ENCODE measurements at places on chromosomes 6 and 20.

- no peak for DNase-seq
These were observed 43.0 kb downstream of the F13A1 start for GRCh38 chr6:6277413-6277812.

DNA sequence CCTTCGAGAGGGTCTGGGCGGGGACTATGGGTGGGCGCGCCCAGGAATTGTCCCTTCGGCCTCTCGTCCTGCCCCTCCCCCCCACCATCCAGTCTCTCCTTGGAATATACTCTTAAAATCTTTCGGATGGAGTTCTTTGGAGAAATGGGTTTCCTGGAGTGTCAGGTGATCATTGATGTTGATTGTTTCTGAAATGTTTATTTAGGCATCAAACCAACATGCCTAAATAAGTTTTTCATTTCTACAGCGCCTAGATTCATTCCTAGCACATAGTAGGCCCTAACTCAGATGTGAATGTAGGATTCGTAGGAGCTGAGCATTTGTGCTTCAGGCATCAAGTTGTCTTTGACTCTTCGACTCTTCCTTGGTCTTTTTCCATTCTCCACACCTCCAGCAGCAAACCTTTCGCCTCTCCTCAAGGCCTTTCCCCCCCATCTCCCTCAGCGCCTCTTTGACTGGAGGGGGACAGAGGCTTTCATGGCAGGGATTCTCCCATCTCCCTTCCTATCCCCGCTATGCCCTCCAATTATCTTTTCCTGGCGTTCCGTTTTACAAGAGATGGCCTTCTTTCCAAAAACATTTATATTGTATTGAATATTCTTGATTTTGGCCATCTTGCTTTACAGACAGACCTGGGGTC is 610 bp downstream of the CASP8AP2 start:
- no peak for DNase-seq

DNA sequence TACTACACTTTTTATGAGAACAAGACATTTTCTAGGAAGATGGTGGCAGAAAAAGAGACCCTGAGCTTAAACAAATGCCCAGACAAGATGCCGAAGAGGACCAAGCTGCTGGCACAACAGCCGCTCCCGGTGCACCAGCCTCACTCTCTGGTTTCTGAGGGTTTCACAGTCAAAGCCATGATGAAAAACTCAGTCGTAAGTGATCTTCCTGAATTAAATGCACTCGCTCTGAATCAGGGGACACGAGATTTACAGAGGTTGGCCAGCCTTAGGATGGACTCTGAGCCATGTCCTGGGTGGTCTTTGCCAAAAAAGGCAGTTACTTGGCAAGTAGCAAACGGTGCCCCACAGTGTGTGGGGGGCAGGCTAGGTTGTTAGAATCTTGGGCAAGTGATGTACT is 423 bp downstream of the PACRG start:
- no peak for DNase-seq

DNA sequence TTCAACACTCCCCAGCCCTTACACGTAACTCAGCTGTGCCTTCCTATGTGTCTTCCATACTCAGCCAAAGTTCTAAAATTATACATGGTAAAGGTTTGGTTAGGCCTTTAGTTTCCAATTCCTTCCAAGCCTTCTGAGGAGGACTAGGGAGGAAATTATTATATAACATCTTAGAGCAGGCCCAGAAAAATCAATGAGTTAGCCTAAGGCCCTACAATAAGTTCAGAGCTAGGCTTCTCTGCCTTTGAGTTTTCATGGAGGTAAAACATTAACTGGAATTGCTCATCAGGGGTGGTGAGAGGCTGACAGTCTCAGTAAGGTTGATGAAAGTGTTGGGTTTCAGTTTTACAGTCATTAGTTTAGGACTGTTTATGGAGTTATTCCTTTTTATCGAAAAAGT is 286.0 kb downstream of the ADGB start:
- DNase-seq: no peak

DNA sequence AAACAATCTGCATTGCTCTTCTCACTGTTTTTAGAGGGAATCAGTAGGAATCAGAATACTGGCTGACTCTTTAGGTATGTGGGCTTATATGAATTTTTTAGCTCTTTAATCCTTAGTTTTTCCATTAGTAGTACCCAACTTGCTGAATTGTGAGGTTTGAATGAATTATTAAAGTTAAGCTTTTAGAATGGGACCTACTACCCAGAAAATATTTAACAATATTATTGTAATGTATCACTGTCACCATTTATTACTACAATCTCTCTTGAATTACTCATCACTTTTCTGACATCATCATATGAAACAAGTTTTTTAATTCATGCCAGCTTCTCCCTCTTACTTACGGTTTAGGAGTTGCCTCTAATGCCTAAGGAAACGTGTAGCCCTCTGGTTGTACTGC is 212.7 kb downstream of the BCKDHB start:
- DNase-seq: no peak

DNA sequence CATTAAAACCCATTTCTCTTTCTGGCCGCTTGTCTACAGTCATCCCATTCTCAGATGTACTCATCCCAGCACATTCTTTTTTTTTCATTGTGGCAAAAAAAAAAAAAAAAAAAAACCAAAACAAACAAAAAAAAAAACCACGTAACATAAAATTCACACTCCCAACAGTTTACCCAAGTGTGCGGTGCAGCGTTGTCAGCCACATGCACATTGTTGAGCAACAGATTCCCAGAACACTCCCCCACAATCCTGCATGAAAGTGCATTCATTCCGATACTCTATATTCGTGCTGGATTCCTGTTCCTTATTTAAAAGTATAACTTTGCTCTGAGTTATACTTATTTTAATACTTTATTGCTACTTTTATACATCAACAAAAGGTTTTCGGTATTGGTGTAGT is 96.0 kb downstream of the SASH1 start:
- no peak for DNase-seq

GRCh38 chr20:24403406-24403805 is 66.0 kb upstream of the SYNDIG1 start:
- no peak for DNase-seq

DNA sequence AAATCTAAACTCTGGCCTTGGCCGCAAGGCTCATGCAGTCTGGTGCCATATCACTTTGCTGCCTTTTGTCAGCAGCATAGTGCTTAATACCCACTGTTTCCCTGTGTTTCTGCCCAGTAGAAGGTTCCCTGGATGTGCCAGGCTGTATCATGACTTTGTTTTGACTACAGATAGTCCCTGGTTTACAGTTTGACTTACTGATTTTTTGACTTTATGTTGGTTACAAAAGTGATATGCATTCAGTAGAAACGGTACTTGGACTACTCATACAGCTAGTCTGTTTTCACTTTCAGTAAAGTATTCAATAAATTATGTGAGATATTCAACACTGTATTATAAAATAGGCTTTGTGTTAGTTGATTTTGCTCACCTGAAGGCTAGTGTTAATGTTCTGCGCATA is 19.0 kb downstream of the RALY start:
- peak; percentile 25 for DNase-seq

DNA sequence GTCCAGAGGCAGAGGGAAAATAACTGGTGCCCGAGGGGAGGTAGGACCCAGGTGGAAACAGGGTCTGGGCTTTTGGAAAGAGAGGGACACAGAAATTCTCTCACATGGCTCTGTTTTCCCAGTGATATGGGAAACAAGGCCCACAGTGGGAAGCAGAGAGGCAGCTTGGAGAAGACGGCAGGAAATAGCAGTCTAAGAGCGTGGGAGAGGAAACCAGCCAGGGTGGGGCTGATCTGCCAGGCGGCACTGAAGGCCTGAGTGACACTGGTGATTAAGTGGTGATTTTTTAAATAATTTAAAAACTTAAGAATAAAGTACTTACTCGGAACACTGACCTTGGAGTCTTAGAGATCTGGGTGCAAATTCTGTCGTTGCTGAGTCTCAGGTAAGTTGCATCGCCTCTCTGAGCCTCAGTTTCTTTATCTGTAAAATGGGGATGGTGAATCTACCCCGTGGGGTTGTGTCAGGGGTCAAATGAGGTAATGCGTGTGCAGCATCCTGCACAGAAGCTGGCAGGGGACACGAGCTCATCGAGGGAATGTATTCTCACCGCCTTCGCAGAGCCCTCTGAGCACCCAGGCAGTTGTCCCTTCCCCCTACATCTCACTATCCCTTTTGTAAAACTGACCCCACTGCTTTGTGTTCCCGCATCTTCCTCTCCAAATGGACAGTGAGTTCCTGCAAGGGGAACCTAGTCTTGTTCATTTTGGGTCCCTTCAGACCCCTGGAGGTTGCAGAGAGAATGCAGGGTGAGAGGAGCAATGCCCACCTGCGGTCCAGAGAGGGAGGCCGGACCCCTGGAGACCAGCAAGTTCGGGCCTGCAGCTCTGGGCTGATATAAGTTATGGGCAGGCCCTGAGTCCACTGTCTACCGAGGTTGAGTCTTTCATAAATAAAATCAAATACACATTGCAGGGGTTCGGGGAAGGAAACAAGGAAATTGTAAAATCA is 228.6 kb upstream of the PMEPA1 start:
- DNase-seq: no peak

DNA sequence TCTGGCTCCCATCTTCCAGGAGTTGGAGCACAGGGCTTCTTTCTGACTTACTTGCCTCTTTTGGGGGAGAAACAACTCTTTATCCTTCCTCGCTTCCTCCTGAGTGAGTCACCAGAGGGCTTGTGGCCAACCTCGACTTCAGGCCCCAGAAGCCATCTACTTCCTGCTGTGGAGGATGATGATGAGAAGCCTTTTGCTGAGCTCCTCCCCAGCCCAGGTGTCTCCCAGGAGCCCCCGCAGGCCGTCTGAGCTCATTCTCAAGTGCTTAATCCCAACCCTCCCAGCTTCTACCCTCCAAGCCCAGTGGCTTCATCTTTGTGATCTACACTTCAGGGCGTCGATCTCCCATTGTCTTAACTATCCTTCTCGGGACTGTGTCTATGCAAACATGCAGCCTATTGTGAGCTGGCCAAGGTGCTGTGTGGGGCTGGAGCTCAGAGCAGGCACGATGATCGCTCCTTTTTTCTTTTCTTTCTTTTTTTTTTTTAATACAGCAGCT is 27.9 kb downstream of the SDCBP2 start:
- DNase-seq: peak; percentile 82

GRCh38 chr6:46677314-46677654 is 10.4 kb upstream of the TDRD6 start:
- DNase-seq: no peak

GRCh38 chr6:100504786-100505737 is 40.3 kb upstream of the SIM1 start:
- peak; percentile 15 for DNase-seq

GRCh38 chr6:17741507-17741906 is 34.8 kb upstream of the NUP153 start:
- no peak for DNase-seq

- no peak for DNase-seq
These were observed 426.4 kb downstream of the PREX1 start for GRCh38 chr20:48401359-48401758.

- no peak for DNase-seq
These were observed 13.8 kb downstream of the FOXQ1 start for GRCh38 chr6:1325461-1326309.

DNA sequence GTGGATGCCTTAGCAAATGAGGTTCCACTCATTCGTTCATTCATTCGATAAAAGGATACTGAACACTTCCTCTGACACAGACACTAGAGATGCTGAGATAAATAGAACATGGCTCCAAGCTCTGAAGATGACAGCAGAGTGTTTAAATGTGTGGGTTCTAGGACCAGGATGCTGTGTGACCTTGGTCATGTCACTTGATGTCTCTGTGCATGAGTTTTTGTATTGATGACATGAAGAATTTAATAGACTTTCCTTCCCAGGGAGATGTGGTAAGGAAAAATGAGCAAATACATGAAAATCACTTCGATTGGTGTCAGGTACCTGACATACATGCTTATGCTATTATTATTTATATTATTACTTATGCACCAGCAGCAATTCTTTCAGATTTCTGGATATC is 34.3 kb upstream of the CD83 start:
- DNase-seq: no peak

DNA sequence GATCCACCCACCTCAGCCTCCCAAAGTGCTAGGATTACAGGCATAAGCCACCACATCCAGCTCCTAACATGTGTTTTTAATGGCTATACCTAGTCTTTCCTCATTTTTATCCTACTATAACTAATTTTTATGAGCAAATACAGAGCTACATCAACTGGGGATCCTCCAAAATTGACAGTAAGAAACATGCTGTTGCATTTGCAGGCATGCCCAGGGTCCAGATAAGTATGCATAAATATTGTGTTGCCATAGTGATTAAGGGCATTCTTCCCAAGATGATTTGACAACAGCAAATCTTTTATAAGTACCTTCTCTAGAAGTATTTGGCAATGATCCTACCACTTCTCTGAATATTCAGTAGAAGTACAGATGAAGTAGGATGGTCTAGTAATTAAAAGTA is 41.9 kb upstream of the MOXD1 start:
- DNase-seq: no peak

GRCh38 chr6:53928641-53929040 is 133.8 kb downstream of the LRRC1 start:
- DNase-seq: no peak

All from activated CD4-positive, alpha-beta T cell treated with anti-CD3 and anti-CD28 coated beads, Interleukin-10, Interleukin-2, amounts not matched to agents 100 ng/mL and 50 ng/mL, durations not matched to agents 16 hours and 8 hours (primary cell).